Vagina (tissue), 2 donors: ENCODE measurements at places on chromosomes 13 and 19. TPM values are rescaled to one million over a fixed set of nuclear protein-coding genes. Genes with fewer than 3 reads are reported as not detected.

DNA sequence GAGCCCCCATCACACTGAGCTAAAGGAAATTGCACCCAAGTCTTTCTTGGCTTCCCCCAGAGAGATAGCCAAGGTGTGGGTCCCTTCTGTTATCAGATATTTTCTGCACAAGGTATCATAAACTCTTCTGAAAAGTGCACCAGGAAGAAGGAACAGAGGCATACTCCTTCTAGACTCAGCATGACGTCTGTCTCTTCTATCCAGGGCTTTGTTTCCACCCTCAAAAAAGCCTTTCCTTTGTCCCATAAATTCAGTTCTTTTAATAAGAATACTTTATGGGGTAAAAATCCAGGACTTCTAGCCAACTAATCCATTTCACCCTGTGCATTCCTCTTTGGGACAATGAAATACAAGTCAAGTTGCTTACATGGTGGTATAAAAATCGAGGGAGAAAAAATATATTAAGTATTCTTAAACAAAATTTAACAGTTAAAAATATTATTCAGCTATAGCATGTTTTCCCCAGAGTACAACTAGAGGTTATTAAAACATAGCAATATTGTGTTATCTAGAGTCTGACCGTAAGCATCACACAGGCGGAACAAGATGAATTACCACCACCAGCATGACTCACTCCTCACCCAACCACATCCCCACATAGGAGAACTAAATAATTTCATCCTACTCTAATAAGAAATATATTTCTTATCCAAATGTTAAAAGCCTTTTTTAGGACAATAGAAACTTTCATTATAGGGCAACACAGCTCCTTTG lies 79.9 kb upstream of the GPC6 start:
- DNase-seq, result no peak

DNA sequence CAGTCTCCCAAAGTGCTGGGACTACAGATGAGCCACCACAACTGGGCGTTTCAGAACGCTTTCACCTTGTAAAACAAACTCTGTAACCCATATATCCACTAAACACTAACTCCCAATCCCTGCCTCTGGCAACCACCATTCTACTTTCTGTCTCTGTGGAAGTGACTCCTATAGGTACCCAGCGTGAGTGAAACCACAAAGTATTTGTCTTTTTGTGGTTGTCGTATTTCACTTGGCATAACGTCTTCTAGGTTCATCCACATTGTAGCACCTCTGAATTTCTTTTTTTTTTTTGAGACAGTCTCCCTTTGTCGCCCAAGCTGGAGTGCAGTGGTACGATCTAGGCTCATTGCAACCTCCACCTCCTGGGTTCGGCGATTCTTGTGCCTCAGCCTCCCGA lies 44.8 kb downstream of the BRD4 start:
- no peak for DNase-seq

DNA sequence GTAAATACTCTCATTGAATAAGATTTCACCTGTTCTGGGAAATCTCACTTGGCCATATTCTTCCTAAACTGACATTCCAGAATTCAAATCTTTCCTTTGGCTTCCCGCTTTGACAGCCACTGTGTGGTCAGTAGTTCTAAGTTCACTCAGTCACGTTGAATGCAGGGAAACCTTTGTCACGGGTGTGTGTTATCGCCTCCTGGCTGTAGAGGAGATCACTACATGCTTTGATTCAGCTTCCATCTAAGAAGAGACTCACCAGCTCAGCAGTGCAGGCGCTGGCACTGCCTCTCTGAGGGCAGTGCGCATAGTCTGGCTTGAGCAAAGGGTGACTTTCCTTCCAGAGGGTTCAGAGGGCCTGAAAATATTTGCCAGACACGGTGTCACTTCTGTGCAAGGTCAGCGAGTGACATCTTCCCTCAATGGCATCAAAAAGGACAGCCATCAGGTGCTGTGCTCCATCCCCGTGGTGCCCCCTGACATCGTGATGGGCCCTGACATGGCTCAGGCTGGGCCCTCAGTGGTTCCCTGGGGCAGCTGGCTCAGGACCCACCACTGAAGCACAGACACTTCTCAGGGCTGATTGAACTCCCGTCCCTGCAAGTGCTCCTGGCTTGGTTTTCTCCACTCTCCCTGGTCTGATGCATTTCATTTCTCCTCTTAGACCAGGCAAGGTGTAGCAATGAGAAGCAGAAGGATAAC lies 635.4 kb upstream of the ARGLU1 start:
- no peak for DNase-seq

DNA sequence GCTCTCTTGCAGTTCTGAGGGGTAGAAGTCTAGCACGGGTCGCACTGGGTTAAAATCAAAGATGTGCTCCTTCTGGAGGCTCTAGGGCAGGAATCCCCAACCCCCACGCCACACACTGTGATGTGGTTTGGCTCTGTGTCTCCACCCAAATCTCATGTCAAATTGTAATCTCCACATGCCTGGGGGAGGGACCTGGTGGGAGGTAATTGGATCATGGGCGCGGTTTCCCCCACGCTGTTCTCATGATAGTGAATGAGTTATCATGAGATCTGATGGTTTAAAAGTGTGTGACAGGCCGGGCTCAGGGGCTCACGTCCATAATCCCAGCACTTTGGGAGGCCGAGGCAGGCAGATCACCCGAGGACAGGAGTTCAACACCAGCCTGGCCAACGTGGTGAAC lies 26.6 kb upstream of the CALM3 start:
- DNase-seq, result no peak

- no peak for DNase-seq
These were observed 22.4 kb downstream of the CPT1C start for GRCh38 chr19:49713236-49713845.

GRCh38 chr19:56123266-56123891 lies 2.3 kb upstream of the ZNF787 start:
- no peak for DNase-seq

- DNase-seq, result no peak
These were observed 3.9 kb upstream of the ZNF550 start for GRCh38 chr19:57563547-57563946.

GRCh38 chr19:27635401-27635800 lies 1577.5 kb downstream of the UQCRFS1 start:
- no peak for DNase-seq

DNA sequence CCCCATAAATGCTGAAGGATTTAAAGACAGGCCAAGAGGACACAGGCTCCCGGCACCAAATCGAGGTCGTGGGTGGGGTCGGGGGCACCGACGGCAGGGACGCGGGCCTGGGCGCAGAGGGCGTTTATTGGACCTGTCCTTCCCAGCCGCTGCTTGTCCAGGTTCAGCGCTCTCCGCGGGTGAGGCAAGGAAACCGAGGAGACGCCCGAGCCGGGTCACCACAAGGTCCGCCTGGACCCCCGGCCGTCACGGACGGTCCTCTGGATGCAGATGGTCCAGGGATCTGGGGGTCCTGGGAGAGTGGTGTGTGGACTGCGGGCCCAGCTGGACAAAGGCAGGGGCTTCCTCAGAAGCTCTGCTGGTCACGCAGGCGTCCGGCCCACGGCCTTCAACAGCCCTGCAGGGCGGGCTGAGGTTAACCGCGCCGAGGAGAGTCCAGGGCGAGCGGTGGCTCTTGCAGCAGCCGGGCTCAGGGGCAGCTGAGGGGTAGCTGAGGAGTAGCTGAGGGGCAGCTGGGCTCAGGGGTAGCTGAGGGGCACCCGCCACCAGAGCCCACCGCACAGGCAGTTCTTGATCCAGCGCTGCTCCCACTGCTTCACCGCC lies 8.5 kb downstream of the CFD start:
- DNase-seq, result no peak

- DNase-seq, result no peak
These were observed 5.9 kb downstream of the DMKN start for GRCh38 chr19:35507561-35507960.

- DNase-seq, result no peak
These were observed 22.1 kb downstream of the STARD13 start for GRCh38 chr13:33263484-33263883.

GRCh38 chr19:8615813-8616596 lies 5.5 kb upstream of the ADAMTS10 start:
- no peak for DNase-seq

DNA sequence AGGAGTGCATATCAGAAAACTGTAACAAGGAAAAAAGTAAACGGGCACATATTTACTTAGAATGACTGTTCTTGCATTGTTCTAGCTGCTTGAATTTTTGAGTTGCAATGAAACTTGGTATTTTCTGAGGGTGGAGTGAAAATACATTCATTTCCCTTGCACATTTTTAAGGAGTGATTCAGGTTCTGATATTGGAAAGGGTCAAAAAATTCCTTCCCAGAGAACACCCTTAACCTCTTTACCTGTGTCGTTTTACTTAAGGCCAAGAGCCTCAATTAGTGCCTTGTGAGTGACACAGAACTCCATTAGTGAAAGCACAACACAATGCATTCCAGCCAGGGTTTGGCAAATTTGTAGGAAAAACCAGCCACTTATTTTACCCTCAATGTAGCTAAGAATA lies 2.3 kb downstream of the ITGBL1 start:
- DNase-seq, result no peak

CYP2A6 gene
- total RNA-seq, result 2.0 TPM

HPN gene
- total RNA-seq, result not detected

SLC46A3 gene
- total RNA-seq, result 5.2 TPM
